Stimulated activated CD8-positive, alpha-beta memory T cell treated with anti-CD3 and anti-CD28 coated beads, Interleukin-2, amount 100 ng/mL, for 48 hours (primary cell): ENCODE measurements at places on chromosomes 2 and 18.

GRCh38 chr18:12423820-12424219, 16.1 kb downstream of the PRELID3A start:
- no peak for DNase-seq

- DNase-seq = no peak
These were observed 32.4 kb downstream of the LRP2 start for GRCh38 chr2:169329688-169330554.

DNA sequence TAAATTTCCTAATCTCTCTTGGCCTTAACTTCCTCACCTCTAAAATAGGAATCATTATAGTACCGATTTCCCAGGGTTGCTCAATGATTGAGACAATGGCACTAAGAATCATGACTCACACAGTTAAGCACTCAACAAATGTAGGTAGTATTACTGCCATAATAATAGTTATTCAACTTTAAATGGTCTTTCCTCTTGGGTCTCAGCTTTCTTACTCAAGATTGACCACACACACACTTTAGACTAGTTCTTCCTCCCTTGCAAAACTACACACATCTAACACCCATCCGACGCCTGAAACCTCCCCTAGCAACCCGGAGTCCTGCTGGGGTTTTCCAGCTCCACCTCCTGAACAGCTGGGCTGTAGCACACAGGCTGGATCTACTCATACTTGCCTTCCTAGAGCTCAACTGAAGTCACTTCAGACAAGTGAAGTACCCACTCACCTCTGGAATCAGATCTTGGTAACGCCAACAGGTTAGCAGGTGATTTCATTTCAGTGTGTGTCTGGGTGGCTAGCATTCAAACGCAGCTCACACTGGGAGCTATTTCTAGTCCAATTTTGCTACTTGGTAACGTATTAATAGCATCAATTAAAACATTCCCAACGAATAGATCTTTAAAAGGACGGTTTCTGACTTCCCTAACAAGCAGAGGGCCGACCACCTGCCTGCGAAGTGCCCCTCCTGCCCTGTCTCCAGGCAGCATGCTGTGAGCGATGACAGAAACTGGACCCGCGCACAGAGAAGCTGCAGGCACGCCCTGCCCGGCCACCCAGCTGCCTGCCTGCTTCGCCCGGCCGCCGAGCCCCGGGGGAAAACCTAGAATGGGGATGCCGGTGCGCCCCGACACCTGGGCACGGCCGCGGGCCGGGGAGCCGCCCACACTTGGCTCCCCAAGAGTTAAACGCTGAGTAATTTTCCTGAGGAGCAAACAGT, 1.1 kb downstream of the UXS1 start:
- peak; percentile 30 for DNase-seq

DNA sequence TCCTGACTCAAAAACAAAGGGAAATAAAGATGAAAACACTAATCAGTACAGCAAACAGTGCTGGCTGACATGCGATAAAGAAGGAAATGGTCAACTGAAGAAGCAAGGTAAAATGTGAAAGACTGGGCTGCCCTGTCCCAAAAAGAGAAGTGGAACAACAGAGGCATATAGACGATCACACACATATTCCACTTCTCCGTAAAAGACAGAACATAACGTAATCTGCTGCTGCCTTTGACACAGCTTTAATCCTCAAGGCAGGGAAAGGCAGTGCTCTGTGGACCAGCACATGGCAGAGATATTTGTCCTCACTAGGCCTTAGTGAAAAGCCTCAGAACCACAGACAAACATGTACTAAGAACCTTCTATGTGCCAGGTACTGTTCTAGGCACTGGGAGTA, 24.3 kb upstream of the REL start:
- DNase-seq = no peak

DNA sequence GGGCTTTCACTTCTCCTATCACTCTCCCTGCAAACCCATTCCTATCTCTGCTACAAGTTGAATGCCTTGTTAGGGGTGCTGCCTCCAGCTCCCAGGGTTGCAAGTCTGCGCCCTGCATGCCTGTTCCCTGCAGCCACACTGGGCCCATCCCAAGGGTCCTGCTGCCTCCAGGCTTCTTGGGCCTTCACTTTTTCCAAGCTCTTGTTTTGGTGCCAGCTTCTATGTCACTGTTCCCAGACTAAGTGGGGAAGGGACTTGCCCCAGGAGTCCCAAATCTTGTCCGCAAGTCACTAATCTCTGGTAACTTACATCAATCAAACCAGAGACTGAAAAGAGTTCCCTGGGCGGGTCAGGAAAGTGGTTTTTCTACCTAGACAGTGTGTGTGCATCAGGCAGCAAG, 65.4 kb downstream of the ZCCHC2 start:
- DNase-seq = no peak

GRCh38 chr18:74760436-74760835, 162.8 kb downstream of the ZNF407 start:
- DNase-seq = no peak

- no peak for DNase-seq
These were observed 26.3 kb downstream of the MEX3C start for GRCh38 chr18:51171223-51171622.

GRCh38 chr2:16726147-16726546, 60.5 kb upstream of the CYRIA start:
- DNase-seq = no peak

DNA sequence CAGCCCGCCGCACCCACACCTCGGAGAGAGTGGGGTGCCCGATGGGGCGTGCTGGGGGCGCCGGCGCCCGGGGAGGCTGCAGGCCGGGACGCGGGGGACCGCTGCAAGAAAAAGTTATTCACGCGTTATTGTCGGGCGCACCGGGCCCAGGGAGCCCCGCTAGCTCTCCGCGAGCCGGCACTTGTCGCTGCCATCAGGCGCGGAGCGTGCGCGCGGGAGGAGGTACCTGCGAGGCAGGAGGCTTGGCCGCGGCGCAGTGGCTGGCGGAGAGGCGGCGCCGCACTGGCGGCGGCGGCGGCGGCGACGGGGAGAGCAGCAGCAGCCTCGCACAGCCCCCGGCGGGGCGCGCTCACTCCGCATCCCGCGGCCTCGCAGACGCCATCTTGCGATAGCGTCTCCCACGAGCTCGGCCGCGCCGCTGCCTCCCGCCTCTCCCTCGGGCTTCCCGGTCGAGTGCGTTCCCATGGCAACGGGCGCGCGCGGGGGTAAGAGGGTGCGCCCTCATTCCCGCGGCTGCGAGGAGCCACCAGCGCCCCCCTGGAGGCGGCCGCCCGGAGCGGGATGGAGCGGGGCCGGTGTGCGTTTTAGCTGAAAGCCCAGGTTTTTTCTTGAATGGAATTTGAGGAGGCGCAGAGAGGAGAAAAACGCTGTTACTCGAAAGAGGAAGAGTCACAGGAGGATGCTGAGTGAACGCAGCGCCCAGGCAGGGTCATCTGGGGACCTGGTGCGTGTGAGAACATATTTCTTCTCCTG, at the start of gene CHN1:
Gene CHN1, minus strand, starts transcription at position 402 of the 753 bp plus-strand sequence. CDS start 469 bp downstream, outside the sequence.
- DNase-seq = peak; percentile 46

- DNase-seq = no peak
These were observed 208.6 kb upstream of the ST6GAL2 start for GRCh38 chr2:107094450-107094986.

DNA sequence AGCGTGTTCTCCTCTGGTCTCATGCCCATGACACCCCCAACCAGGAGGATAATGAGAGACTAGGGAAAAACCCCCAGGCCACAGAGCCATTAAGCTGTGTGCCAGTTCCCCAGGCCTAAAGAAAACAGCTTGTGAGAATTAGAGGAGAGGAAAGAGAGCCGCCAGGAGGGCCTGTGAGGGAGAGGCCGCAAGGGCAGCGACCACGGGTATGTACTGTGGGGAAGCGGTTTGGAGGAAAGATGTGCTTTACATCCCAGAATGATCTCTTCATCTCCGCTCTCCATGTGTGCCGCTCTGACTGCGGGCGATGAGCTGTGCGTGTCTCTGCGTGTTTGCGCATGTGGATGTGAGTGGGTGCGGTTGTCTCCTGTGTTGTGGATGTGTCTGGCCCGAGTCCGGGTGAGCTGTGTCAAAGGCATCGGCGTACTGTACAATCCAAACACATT, 82.9 kb downstream of the DYSF start:
- no peak for DNase-seq

- no peak for DNase-seq
These were observed 39.6 kb upstream of the KCNJ3 start for GRCh38 chr2:154658854-154659253.

- no peak for DNase-seq
These were observed 13.6 kb upstream of the CREB1 start for GRCh38 chr2:207516206-207516605.

DNA sequence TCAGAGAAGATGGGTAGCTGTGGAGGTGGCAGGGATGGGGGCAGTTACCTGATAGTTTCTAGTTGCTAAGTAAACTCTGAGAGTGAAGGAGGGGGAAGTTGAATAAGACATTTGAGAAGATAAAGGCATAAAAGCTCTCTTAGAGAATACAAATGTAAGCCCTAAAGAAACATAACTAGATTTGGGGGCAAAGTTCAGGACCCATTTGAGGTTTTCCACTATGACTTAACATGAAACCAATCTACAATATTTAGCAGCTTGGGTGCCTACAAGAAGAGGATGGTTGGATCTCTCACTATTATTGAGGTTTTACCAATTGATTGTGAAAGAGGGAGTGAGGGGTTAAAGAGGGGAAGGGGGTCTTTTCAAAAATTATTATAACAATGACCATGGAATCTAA, 34.4 kb upstream of the LYPD6 start:
- DNase-seq = no peak

DNA sequence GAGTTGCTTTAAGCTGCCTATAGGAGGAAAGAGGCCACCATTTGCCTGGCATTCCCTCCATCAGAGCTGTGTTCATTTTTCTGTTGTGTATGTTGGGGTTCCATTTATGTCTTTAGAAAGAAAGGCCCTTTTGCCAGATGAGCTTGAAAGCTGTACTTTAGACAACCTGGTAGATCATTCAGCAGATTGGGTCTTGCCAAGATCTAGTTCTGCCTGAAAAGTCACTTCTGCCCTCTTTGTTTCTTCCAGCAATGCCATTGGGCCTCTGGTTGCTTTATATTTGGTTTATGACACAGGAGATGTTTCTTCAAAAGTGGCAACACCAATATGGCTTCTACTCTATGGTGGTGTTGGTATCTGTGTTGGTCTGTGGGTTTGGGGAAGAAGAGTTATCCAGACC, 14.4 kb downstream of the SLC20A1 start:
- DNase-seq = no peak

DNA sequence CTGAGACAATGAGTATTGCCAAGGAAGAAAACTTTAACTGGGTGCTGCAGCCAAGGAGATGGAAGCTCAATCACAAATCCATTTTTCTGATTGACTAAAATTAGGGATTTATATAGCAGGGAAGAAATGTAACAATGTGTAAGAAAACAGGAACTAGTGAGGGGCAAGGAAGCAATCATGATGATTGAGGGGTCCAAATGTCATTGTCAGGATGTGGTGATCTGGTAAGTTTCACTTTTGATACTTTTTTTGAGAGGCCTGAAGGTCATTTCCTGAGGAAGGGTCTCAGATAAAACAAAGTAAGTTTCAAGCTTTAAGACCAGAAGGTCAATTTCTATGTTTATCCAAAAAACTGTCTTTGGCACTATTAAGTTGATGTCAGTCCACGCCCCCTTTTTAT, 12.0 kb upstream of the GCC2 start:
- DNase-seq = no peak

- DNase-seq = no peak
These were observed 63.0 kb upstream of the ACSL3 start for GRCh38 chr2:222797871-222798270.

DNA sequence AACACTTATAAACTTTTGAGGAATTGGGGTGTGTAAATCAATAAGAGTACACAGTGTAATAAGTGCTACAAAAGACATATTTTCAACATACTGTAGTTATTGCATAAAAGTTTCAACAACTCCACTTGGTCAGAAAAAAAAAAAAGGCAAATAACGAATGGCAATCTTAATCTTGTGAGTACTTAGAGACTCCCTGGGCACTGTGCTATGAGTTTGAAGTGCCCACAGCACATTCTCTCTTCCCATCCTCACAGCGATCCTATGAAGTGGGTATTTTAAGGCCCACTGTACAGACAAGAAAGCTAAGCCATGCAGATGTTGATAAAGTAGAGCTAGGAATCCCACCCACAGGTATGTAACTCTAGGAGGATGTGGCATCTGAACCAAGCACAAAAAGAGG, 112.3 kb downstream of the STK39 start:
- no peak for DNase-seq

GRCh38 chr2:192010073-192010472, 163.2 kb upstream of the CAVIN2 start:
- no peak for DNase-seq

DNA sequence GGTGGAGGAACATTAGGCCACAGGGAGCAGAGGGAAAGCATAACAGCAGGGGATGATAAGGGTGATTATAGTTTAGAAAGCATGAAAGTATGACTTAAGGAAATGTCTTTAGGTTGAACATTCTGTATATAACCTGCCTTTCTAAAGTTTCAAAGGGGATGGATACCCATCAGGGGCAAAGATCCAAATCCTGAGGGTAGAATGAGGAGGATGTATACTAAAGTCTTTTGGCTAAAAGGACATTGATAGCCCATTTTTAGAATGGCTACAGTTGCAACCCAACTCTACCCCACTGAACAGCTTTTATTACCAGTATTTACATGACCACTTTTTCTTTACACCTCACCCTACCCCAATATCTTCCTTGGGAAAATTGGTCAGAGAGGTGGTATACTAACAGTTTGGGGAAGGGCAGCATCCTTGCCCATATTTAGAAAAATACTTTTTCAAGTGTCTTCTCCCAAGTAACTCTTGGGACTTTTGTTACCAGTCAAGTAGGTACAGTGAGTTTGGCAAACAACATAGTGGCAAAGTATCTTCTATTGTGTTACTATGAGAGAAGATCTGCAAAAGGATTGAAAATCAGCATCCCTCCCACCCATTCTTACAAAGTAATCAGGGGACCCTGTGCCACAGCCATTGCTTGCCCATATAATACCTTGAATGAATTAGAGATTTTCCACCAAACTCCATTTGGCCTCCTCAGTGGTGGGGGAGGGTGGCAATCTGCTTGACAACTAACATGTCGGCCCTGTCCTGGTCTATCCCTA, 8.3 kb downstream of the MAT2A start:
- no peak for DNase-seq

DNA sequence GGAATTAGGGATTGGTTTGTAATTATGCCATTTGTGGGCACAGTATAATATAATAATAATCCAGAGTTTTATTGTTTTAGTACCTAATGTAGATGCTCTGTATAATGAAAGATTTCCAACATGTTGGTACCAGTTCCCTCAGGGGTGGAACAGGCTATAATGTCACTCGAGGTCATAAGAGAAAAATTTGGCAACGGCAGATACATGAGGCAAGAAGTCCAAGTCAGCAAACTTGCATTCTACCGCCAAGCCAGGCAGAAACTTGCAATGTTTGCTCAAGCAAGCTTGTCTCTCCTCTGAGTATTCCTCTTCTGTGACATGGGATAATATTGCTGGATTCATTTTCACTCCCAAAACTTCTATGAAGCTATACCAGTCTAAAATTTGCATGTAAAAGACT, 520.0 kb upstream of the SALL3 start:
- DNase-seq = no peak

DNA sequence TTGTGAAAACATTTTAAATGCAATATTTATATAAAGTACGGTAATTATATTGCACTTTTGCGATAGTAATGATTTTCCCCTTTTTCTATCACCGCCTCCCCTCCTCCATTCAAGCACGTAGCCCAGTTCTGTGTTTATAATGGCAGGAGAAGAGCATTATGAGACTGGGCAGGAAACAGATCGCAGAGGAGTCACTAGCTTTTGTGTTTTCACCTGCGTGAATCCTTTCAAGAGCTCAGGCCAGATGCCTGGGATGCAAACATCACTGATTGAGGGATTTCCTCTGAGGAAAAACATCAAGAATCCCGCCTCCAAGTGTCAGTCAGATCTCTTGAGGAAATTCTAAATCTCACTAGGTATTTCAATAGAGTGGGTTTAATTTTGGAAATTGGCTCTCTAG, 178.4 kb upstream of the FN1 start:
- DNase-seq = no peak
